ENCODE measurements at places on chromosomes 2 and 18.

- no peak for DNase-seq
Observed at GRCh38 chr2:181754105-181754504, 73.8 kb upstream of the NEUROD1 start.

- no peak for DNase-seq
Observed at GRCh38 chr2:145394181-145394580, 874.3 kb upstream of the ZEB2 start.

- DNase-seq, result no peak
Observed at GRCh38 chr2:47558116-47558767, 155.3 kb downstream of the MSH2 start.

- no peak for DNase-seq
Observed at GRCh38 chr2:200679127-200679526, 93.3 kb downstream of the AOX1 start.

- DNase-seq, result no peak
Observed at GRCh38 chr18:59049721-59050660, 89.7 kb upstream of the SEC11C start.

Measured in fibroblast of villous mesenchyme (primary cell).